Sciatic nerve (tissue), 2 donors: ENCODE measurements at places on chromosomes 16 and 17. TPM values are rescaled to one million over a fixed set of nuclear protein-coding genes. Genes with fewer than 3 reads are reported as not detected.
A peak's percentile ranks its signal among the peaks of the same experiment; 100 is the strongest.

PRCD gene
- total RNA-seq, result 9.8 TPM

DNA sequence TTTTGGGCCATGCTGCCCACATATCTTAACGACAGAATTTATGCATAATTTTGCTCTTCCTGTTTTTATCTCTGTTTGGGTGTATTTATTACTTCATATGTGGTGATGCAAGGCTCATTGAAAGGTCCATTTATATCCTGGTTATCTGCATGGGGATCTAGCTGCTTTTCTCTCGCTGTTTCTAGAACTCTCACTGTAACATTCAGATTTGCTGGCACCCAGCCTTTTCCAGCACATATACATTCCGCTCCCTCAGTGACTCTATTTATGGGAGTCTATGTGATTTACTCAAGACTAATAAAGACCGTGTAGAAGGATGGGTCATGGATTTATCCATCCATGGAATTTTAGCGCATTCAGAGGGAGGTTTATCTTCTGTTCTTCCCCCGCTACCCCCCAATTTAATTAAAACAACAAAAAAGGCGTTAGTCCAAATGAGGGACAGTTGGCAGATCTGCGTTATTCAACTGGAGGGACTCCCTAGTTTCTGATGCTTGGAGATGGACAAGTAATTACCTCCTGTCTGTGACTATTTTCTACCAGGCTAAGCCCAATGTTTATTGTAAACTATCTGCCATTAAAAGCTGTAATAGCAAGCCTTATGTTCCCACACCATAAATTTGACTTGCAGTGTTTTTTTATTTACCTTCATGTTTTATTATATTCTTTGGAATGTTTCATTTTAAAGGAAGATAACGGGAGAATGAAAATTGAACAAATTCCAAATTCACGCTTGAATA lies 19.8 kb upstream of the MARCHF10 start:
- DNase-seq, result no peak

LGALS9 gene
- total RNA-seq, result 41.8 TPM

ZNF750 gene
- not detected for total RNA-seq

GRCh38 chr16:65287307-65287706 lies 165.4 kb upstream of the CDH11 start:
- no peak for DNase-seq

DNA sequence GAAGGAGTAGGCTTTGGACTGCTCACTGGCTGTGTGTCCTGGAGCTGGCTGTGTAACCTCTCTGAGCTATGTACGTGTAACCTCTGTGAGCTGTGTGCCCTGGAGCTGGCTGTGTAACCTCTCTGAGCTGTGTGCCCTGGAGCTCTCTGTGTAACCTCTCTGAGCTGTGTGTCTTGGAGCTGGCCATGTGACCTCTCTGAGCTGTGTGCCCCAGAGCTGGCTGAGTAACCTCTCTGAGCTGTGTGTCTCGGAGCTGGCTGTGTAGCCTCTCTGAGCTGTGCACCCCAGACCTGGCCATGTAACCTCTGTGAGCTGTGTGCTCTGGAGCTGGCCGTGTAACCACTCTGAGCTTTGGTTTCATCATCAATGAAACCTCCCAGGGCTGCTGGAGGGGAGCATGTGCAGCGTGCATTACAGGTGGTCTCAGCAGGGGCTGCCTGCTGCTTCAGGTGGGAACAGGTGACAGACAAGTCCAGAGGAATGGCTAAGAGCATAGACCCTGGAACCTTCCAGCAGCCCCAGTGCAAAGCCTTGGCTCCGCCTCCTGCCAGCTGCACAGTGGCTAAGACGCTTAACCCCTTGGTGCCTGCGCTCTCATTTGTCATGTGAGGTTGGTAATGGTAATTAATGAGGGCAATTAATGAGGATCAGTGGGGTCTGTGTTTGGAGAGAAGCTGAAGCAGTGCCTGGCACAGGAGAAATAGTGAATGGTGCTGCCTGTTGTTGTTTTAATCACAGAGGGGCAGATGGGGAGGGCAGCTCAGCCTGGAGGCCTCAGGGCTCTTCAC lies 86.7 kb downstream of the KATNIP start:
- DNase-seq, result no peak

CSF3 gene
- total RNA-seq, result 2.3 TPM

KSR1 gene
- 82.2 TPM for total RNA-seq

MMD gene
- total RNA-seq, result 13.8 TPM

DNA sequence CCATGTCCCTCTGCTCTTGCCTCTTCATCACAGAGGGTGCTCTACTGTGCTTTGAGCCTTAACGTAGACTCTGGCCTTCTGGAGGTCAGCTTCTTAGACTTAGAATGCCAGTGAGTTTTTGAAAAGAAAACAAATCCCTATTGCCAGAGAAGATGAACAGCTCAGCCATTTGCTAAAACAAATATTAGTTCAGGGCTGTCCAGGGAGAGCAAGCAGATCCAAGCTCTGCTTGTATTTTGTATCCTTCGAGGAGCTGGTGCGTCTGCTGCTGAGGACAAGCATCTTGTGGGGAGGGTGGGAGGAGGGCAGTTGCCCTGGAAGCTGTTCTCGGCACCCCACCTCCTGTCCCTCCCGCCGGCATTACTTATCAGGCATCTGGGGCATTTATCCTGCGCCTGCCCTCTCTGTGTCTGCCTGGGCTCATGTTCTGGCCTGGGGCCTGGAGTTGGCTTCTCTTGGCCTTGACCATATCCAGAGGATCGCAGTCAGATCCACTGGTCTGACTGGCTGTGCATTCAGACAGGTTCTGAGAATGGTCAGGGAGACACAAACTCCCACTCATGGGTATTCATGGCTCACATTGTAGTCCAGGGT lies 173.1 kb upstream of the NLRP1 start:
- DNase-seq, result no peak

DNA sequence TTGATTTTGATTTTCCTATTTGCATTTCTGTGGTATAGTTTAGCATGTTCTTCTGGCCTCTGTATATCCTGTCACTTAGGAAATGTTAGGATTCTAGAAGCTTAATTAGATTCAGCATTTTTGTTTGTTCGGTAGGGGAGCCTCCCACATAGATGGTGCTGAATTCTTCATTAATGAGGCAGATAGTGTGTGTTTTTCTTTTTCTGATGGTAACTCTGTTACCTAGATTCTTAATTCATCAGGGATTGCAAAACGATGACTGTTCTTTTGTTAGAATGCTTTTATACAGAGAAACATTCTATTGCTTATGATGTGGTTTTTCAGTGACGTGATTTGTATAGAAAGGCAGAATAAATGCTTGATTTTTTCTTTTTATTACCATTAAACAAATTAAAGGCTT lies 19.0 kb downstream of the BANP start:
- no peak for DNase-seq

MAP3K3 gene
- total RNA-seq, result 63.4 TPM

GRCh38 chr17:70375813-70376770 lies 206.8 kb downstream of the KCNJ2 start:
- no peak for DNase-seq

DNA sequence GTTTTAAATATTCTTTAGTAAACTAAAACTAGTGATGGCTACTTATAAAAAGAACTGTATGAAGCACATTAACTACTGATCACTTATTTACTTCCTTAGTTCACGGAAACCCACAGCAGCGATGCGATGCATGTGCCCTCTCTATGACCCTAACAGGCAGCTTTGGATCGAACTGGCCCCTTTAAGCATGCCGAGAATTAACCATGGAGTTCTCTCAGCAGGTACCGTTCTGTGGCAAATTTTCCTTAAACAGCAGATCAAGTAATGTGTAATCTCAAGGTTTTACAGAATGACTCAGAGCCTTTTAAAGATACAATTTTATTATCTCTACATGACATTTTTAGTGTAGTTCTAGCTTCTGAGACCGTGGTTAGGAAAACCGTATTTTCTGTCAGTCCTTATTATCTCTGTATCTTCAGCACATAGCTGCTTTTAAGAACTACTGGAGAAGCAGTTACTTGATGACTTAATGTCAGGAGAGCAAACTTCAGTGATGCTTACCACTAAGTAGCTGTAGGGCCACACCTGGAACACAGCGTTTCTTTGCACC lies 43.0 kb downstream of the GAN start:
- no peak for DNase-seq

DNA sequence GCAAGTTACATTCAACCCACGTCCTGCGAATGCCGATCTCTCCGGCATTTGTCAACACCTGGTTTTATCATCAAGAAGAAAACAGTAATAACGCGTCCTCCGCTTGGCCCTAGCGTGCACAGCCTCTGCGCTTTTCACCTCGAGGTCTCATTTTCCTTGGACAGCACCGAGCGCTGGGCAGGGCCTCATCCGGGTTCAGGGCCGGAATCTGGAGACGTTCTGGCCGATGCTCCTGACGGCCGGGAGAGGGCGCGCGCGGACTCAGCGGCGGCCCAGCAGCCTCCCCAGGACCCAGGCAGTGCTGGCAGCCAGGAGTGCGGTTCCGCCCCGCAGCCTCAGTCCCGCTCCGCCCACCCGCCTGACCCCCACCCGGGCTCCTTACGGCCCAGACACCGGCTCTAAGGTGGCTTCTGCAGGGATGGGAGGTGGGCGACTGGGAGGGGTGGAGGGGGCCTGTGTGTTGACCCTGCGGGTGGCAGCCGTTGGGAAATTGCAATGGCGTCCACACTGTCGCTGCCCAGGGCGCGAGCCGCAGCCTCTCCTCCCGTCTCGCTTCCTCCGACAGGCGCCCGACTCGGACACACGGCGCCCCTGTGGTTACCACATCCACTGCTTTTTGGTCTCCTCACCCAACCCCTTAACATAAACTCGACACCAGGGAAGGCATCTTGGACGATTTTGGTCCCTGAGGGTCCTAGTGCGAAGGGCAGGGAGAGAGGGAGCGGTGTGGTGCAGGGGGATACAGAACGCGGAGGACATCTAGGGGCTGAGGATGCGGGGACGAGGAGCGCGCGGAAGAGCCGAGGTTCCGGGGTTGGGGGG lies 7.4 kb upstream of the FLYWCH1 start:
- DNase-seq, result peak; percentile 87

TPSD1 gene
- total RNA-seq, result 0.27 TPM

- peak; percentile 57 for DNase-seq
These were observed 7.1 kb upstream of the LASP1NB start for GRCh38 chr17:38918129-38918913.

DUS2 gene
- 14.7 TPM for total RNA-seq

DNA sequence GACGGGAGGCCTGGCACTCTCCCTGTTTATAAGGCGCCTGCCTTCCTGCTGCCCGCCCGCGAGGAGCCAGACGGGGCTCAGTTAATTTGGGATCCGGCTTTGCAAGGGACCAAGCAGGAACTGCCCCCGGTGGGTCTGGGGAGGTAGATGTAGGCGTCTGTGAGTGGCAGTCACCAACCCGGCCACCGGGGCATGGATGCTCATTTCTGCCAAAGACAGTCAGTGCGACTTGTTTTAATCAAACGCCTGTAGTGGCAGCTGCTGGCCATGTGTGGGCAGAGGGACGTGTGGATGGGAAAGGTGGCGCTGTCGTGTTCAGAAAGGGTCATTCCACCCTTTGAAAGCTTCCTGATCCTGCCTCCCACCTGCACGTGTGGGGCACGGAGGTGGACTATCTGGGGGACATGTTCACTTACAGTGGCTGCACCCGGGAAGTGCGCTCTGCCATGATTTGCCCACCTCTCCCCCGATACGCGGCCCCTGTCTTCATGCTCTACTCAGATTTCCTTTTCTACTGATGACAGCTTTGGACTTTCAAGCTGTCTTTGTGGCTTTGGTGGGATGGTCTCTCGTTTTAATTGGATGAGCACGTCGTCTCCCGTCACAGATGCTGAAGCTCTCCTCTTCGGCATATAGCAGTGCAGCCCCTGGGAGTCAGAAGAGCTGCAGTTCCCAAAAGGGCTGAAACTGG lies 60.3 kb upstream of the CIBAR2 start:
- DNase-seq, result no peak

DNA sequence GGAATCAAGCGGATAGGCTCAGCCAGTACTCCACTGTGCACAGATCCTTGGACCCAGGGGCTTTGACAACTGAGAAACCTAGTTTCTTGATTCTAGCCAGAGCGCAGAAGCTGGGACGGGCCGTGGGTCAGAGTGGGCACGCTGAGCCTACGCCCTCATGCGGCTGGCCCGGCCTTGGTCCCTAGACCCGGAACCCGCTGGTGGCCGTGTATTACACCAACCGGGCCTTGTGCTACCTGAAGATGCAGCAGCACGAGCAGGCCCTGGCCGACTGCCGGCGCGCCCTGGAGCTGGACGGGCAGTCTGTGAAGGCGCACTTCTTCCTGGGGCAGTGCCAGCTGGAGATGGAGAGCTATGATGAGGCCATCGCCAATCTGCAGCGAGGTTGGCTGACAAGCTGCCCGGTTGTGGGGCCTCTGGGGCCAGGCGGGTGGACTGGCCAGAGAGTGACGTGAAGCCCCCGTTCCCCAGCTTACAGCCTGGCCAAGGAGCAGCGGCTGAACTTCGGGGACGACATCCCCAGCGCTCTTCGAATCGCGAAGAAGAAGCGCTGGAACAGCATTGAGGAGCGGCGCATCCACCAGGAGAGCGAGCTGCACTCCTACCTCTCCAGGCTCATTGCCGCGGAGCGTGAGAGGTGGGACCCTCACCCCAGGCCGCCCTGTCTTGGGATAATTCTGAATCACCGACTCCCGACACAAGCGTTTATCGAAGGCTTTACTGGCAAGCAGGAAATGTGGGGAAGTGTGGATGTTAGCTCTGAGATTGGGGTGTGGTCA lies 946 bp downstream of the STUB1 start:
- no peak for DNase-seq

GRCh38 chr16:86575754-86576557 lies 2.4 kb upstream of the FOXL1 start:
- peak; percentile 91 for DNase-seq

DNA sequence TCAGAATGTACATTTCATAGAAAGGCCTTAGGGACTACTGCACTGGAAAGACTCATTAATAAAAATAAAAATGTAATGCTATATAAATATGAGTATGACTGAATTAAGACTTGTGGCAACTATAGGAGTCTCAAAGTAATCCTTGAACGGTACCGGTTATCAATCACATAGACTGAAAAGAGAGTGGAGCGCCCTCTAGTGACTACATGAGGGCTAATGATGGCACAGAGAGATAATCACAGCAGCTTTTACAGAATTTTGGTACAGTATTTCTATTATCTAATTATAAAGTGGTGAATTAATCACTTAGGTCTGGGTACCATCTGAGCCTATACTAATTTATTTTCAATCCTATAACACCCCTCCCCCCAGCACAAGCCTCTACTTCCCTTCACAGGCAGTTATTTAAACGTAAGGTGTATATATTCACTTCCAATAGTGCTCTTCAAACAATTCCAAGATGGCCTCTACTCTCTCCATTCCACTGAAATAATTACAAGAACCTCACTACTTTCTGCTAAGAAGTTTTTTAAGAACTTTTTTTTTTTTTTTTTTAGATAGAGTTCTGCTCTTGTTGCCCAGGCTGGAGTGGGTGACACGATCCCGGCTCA lies 40.7 kb upstream of the ANKFY1 start:
- no peak for DNase-seq
